ENCODE measurements at places on chromosomes 2 and 18.

- no peak for DNase-seq
Observed at GRCh38 chr18:31316974-31317373, 986 bp upstream of the DSG1 start.

GRCh38 chr2:200453853-200454534 lies 55.9 kb downstream of the KCTD18 start:
- DNase-seq = no peak

DNA sequence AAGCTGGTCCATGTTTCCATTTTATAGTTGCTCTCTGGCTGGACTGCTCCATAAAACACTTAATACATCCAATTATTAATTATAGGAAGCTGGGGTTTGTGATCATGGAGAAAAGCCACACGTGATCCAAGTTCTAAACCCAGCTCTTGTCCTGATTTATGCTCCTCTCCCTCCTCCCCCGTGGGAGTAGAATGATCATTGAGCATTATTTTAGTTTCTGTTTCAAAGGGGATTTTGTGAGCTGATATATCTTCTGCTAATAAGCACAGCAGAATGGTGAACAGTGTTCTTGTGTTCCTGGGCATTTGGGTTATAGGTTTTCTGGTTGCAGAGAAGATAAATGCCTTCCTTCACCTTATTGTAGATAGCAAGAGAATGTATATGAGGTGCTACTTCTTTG lies 135.7 kb upstream of the TMEM200C start:
- DNase-seq = no peak

GRCh38 chr2:191686729-191687128 lies 8.8 kb downstream of the NABP1 start:
- DNase-seq = no peak

- DNase-seq = no peak
Observed at GRCh38 chr2:21972586-21972985, 848.8 kb downstream of the TDRD15 start.

Measured in activated CD8-positive, alpha-beta T cell treated with anti-CD3 and anti-CD28 coated beads for 36 hours (primary cell).